ENCODE measurements at places on chromosomes 13 and 19. TPM values are rescaled to one million over a fixed set of nuclear protein-coding genes. Genes with fewer than 3 reads are reported as not detected.

The AP1M2 gene
- total RNA-seq = not detected

The FREM2 gene
- total RNA-seq = 2.8 TPM

The ICAM4 gene
- total RNA-seq = not detected

DNA sequence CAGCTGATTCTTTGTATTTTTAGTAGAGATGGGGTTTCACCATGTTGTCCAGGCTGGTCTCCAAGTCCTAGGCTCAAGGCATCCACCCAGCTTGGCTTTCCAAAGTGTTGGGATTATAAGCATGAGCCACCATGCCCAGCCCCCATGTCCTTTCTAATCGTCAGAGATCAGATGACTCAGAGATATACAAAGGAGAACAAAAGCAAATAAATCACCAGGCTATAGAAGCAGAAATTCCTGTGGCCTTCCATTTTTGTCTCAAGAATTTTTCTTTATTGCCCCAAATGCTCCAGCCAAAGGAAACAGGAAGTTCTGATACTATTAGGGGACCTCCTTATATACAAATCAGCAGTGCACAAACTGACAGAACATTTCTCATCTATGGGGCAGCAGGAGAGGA, 207.8 kb downstream of the RFC3 start:
- no peak for DNase-seq

Data from SK-MEL-5 (cell line).